NCI-H2081 (cell line): ENCODE measurements at places on chromosomes 2 and 18.

DNA sequence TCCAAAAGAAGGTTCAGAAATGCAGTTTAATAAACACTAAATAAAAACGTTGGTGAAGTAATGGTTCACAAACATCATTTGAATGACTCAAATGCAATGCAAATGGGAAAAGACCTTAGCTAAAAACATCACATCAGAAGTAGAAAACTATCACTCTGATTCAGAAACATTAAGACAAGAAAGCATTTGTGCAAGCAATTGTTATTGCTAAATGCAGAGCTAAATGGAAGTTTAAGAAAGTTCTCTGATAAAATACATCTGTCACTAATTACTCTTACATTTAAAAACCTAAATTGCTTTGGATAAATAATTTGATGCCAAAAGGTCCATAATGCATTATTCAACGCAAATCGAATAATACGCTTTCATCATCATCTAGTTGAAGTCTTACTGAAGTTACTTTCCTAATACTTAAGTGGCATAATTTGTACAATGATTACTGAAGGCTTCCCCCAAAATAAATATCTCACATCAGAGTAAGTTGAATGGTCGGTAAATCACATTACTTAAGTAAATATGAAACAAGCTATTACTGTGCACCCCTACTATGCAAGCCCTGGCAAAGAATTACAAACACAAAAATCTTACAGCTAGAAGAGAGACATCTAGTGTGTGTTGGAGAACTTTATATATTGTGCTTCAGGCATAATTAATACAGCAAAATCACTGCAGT lies 105.7 kb upstream of the KCTD1 start:
- no peak for DNase-seq

DNA sequence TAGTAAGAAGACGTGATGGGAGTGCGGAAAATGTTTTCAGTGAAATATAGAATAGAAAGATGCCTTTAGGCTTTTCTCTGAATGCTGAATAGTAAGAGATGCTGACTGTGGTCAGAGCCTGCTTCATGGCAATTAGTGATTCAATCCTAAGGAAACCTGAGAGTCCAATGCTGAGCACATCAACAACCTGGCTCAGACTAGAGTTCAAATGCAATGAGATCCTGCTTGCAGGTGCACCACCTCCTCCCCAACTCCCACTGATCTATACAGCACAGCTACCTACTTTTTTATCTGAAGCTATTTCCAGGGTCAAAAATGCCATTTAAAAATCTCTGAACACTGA lies 65.4 kb downstream of the AAK1 start:
- DNase-seq: no peak

GRCh38 chr2:122539920-122540319 lies 784.5 kb downstream of the TSN start:
- no peak for DNase-seq

- DNase-seq: no peak
Measured at GRCh38 chr2:119123389-119123788, 35.2 kb downstream of the C1QL2 start.

DNA sequence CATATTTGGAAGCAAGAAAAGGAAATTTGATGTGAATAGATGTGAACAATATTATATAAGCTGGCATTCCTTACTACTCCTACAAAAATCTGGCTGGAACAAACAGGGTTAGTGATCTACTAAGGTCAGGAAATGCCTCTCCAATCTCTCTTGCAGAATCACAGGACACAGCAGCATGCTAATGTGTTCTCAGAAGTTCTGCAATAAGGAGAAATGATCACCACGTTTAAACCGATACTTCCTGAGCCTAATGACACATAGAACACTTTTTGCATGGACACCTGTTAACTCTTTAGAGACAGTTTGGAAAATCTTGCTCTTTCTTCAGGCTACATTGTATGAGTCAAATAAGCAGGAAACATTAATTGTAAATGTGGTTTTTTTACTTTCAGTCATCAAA lies 89.6 kb upstream of the MAP3K20 start:
- DNase-seq: no peak

DNA sequence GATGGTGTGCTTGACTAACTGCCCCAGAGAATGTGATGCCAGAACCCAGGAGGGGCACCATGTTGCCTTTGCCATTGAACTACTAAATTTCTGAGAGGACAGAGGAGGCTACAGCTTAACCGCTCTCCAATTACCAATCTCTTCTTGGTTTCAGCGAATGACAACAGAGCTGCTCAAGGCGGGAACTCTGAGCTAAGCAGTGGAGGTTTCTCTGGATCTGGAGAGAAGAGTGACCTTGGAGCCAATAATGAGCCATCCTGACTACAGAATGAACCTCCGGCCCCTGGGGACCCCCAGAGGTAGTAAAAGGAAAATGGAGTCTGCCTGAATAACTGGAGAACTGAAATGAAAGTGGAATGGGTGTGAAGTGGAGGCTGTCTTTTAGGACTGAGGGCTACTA lies 53.2 kb downstream of the DIS3L2 start:
- DNase-seq: no peak

GRCh38 chr2:157441072-157441454 lies 2.8 kb downstream of the CYTIP start:
- DNase-seq: peak; percentile 24

DNA sequence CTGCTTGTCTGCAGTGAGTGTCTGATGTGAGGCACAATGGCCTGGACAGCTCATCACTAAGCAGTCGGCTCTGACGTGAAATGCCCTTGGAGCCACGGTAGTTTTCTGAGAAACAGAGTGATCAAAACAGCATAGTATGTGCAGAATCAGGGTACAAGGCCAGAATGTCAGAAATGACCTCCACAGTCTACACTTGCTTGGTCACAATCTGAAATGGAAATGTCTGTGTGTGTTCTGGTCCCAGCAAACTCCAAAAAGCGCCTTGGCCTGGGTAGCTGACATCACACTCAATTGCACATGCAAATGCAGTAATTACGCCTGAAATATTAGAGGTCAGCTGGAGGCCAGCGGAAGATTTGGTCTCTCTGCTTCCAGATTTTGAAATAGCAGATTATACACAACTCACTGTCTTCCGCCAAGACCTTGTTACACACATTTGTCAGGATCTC lies 95.4 kb downstream of the CTAGE1 start:
- no peak for DNase-seq

GRCh38 chr2:3126911-3127621 lies 250.6 kb downstream of the EIPR1 start:
- peak; percentile 91 for DNase-seq

DNA sequence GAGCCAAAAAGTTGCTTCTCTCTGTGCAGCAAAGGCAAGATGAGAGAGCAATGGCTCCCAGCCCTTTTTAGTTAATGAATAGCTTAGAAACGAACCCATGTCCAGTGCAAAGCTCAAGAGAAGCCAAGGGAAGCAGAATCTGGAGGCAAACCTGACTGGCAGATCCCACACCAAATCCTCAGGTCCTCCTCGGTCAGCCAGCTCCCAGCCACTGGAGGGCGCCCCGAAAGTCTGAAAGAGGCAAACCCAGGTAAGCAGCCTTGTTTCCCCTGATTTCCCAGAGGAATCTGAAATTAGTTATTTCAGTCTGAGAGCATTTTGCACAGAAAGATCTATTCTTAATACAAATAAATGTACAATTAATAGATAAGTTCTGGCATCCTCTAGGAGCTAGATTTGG lies 71.3 kb upstream of the PID1 start:
- DNase-seq: peak; percentile 10

DNA sequence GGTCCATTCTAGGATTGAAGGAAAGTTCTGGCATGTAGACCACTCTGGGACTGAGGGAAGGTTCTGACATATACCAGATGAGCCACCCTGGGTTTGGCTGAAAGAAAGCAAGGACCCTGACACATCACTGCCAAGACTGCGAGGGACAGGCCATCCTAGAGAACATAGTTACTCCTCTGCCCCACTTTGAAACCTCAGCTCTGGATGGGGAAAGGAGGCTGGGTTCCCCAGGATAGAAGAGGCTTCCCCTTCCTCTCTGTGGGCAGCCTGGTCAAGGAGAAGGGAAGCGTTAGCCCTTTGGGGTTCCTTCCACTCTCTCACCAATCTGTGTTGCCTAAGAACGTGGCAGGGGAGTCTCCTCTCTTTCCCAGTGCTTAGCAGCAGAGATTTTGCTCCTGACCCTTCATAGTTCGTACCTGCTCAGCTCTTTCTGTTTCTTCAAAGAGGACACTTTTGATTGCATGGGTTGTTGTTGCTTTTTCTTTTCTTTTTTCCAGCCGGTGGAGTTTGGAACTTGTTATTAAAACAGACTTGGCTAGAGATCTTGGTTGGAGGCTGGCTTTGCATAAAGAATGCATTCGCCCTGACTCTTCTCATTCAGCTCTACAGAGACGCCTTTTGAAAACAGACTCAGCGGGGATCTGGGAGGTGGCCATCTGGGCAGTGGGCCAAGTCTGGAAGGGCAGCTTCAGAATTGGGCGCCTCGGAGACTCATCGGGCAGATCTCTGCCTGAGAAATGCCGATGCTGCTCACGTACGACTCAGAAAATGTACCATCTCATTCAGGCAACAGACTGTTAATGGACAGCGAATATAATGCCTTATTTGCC lies 166.1 kb downstream of the CLIP4 start:
- DNase-seq: peak; percentile 45

GRCh38 chr2:12498704-12499103 lies 218.0 kb upstream of the TRIB2 start:
- DNase-seq: no peak

DNA sequence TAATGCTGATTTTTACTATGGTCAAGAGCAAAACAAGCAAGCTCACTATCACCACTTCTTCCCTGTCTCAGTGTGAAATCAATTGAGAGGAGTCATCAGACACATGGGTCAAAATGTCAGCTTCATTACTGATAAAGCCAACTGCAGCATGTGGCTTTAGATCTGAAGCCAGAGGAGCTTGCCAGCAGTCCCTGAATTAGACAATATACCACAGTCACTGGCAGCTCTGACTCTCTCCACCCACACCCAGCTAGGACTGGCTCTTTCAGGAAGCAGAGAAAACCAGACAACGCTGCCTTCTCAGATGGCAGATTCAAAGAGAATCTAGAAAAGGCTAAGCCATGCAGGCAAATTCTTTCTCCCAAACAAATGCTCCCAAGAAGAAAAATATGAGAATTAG lies 20.0 kb upstream of the ASB18 start:
- DNase-seq: no peak

DNA sequence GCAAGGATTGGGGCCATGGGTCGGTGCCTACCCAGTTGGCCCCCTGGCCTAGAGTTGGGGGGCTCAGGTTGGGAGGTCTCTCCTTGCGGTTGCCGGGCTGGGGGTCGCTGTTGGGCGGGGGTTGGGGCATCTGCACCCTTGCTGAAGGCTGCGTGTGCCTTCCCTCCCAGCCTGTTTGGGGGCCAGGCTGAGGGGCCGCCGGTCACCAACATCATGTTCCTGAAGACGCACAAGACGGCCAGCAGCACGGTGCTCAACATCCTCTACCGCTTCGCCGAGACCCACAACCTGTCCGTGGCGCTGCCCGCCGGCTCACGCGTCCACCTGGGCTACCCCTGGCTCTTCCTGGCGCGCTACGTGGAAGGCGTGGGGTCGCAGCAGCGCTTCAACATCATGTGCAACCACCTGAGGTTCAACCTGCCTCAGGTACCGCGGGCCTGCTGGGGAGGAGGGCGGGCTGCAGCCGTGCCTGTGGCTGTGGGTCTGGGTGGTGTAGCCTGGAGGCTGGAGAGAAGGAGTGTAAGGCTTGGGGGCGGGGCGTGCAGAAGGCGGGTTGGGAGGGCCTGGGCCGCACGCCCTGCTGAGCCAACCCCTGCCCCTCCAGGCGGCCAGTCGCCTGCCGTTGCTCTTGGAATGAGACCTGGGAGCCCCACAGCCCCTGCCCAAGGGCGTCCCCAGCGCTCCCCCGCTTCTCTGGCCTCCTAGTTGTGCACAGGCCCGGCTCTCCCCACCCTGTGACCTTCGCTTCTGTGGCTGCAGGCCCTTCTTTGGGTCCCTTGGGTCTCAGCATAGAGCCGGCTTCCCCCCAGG lies 7.2 kb upstream of the NEU4 start:
- no peak for DNase-seq

DNA sequence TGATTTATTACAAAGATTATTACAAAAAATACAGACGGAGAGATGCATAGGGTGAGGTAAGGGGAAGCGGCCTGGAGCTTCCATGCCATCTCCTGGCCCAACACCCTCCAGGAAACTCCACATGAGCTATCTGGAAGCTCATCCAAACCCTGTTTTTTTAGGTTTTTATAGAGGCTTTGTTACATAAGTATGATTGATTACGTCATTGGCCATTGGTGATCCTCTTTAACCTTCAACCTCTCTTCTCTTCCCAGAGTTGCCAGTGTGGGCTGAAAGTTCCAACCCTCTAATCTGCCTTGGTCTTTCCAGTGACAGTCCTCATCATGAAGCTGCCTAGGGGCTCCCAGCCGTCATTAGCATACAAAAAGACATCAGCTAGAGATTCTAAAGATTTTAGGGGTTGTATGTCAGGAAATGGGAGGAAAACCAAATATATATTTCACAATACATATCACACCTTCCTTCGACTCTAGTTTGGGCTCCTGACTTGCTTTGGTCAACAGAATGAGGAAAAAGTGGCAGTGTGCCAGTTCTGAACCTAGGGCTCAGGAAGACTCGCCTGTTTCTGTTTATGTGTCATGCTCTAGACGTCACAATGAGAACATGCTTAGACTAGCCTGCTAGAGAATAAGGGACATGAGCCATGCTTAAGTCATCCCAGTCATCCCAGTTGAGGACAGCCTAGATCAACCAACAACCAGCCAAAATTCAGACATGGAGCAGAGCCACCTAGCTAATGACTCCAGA lies 54.1 kb downstream of the ETAA1 start:
- peak; percentile 61 for DNase-seq

GRCh38 chr2:236623816-236624215 lies 54.2 kb downstream of the ACKR3 start:
- no peak for DNase-seq

GRCh38 chr18:69980982-69981804 lies 33.5 kb upstream of the CD226 start:
- no peak for DNase-seq
